Pancreas (tissue), 10 donors: ENCODE measurements at places on chromosomes 6 and 20. TPM values are rescaled to one million over a fixed set of nuclear protein-coding genes. Genes with fewer than 3 reads are reported as not detected.

DNA sequence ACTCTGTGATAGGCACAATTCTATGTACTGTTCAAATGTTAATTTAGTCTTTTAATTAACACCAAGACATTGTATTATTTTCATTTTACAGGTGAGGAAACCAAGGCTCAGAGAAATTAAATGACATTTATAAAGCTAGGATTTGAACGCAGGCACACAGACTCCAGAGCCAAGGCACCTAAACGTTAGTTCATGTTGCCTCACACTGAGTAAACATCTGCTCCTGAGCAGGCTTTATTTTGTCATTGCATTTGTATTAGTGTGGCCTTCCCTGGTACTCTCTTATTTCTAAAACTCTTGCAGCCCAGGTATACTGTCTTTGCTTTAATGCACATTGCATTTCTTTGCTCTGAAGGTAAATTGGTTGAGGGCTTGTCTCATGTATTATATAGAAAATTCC, 263.1 kb upstream of the FLRT3 start:
- H3K4me3 ChIP-seq, result no peak overlapping the region
- DNase-seq, result no peak
- peaks cover 6% of the 10 kb centered on the region for H3K4me1 ChIP-seq
- no peak overlapping the region for H3K27ac ChIP-seq
- H3K36me3 ChIP-seq, result no peaks in the 10 kb centered on the region

- no peak for DNase-seq
- H3K4me1 ChIP-seq, result peaks cover 6% of the 10 kb centered on the region
- no peak overlapping the region for H3K4me3 ChIP-seq
- no peaks in the 10 kb centered on the region for H3K27me3 ChIP-seq
- no peaks in the 10 kb centered on the region for H3K36me3 ChIP-seq
Measured at GRCh38 chr6:36691612-36692011, 6.0 kb upstream of the RAB44 start.

DNA sequence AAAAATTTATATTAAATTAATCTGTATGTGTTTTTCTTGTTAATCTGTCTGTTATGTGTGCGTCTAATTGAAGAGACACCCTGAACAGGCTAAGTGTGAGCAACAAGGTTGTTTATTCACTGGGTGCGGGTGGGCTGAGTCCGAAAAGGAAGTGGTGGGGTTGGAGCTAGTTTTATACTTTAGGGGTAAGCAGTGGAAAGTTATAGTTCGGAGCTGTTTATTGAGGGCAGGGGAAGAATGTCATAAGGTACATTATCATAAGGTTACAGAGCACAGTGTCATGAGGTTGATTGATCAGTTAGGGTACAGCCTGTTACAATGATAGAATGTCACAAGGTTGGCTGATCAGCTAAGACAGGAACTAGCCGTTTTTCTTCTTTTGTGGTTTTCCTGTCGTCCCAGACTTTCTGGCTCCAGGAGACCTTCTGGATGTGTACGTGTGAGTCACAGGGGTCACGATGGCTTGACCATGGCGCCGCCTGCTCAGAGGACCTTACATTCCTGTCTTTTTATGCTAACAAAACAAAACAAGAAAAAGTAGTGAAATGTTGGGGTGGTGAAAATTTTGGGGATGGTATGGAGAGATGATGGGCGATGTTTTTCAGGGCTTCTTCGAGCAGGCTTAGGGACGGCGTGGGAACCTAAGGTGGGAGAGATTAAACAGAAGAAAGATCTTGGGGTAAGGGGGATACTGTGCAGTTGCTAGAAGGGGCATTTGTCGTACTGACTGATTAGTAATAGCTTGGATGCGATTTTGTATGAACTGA, 754.0 kb upstream of the ADGRB3 start:
- no peak overlapping the region for H3K4me3 ChIP-seq
- no peaks in the 10 kb centered on the region for H3K27me3 ChIP-seq
- no peaks in the 10 kb centered on the region for H3K36me3 ChIP-seq
- H3K27ac ChIP-seq, result no peak overlapping the region

DNA sequence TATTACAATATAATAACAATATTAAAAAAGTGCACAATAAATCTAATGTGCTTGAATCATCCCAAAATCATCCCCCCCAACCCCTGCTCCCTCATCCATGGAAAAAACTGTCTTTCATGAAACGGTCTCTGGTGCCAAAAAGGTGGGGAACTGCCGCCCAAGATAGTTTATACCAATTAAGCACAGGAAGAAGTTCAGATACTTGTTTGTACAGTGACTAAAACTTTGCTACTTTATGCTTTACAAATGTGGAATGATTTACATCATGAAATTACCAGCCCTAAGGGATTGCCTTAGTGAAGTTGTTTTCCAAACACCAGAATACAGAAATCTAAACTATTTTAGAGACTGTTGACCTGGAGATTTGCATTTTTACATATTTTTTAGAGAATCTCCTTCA, 175.6 kb downstream of the TRIM27 start:
- H3K36me3 ChIP-seq, result no peaks in the 10 kb centered on the region
- no peak for DNase-seq
- H3K27ac ChIP-seq, result no peak overlapping the region
- H3K4me3 ChIP-seq, result no peak overlapping the region
- H3K27me3 ChIP-seq, result peaks cover 68% of the 10 kb centered on the region

GRCh38 chr20:381581-382290, 1.2 kb downstream of the TRIB3 start:
- peak overlapping the region; percentile 75 for H3K27ac ChIP-seq
- H3K27me3 ChIP-seq, result no peaks in the 10 kb centered on the region
- peak; percentile 84 for DNase-seq
- no peaks in the 10 kb centered on the region for H3K4me1 ChIP-seq
- no peaks in the 10 kb centered on the region for H3K36me3 ChIP-seq

DNA sequence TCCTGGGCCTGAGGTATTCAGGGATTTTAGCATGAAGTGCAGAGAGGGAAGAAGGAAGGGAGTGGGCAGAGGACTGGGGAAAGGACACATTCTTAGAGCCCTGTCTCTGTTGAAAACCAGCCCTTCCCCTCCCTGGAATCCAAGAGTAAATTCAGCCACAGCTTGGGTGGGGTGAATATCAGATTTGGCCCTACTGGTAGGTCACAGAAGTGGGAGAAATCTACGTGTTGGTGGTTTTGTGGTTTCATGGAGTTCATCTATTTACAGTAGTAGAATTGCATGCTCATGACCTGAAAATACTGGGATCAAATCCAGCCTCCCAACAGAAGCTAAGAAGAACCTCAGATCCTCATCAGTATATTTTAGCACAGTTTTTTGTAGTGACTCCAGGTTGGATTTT, 404.4 kb downstream of the BMP2 start:
- no peak for DNase-seq
- H3K27me3 ChIP-seq, result no peaks in the 10 kb centered on the region
- no peaks in the 10 kb centered on the region for H3K4me1 ChIP-seq
- H3K36me3 ChIP-seq, result no peaks in the 10 kb centered on the region
- H3K4me3 ChIP-seq, result no peak overlapping the region
- no peak overlapping the region for H3K27ac ChIP-seq

DNA sequence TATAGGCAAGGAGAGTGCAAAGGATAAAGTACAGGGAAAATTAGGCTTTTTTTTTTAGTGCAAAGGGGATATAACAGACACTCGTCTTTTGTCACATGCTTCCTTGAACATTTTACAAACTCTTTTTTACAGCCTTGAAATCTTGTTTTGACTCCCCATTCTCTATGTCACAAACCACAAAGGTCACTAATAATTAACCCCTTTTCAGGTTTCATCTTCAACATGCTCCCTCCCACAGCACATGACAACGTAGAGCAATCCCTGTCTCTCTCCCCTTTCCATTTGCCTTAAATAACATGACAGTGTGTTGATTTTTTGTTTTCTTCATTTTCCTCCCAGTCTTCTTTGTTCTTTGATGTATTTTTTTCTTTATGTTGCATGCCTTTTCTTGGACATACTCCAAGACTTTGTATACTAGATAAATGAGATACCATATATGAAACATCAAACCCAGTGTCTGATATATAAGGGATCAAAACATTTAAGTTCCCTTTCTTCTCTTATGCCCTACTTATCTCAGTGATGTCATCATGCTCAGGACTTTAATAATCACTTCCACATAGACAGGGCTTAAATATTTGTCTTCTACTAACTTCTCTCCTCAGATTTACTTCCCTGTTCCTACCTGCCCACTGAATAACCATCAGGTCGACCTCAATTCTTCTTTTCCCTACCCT, 378.7 kb upstream of the HSF2 start:
- no peak overlapping the region for H3K4me3 ChIP-seq
- no peak for DNase-seq
- no peak overlapping the region for H3K27ac ChIP-seq
- H3K4me1 ChIP-seq, result no peaks in the 10 kb centered on the region
- no peaks in the 10 kb centered on the region for H3K36me3 ChIP-seq

- H3K27ac ChIP-seq, result no peak overlapping the region
- no peaks in the 10 kb centered on the region for H3K36me3 ChIP-seq
- no peaks in the 10 kb centered on the region for H3K4me1 ChIP-seq
- no peaks in the 10 kb centered on the region for H3K27me3 ChIP-seq
- H3K4me3 ChIP-seq, result no peak overlapping the region
Measured at GRCh38 chr6:113558966-113559365, 298.2 kb upstream of the MARCKS start.

DNA sequence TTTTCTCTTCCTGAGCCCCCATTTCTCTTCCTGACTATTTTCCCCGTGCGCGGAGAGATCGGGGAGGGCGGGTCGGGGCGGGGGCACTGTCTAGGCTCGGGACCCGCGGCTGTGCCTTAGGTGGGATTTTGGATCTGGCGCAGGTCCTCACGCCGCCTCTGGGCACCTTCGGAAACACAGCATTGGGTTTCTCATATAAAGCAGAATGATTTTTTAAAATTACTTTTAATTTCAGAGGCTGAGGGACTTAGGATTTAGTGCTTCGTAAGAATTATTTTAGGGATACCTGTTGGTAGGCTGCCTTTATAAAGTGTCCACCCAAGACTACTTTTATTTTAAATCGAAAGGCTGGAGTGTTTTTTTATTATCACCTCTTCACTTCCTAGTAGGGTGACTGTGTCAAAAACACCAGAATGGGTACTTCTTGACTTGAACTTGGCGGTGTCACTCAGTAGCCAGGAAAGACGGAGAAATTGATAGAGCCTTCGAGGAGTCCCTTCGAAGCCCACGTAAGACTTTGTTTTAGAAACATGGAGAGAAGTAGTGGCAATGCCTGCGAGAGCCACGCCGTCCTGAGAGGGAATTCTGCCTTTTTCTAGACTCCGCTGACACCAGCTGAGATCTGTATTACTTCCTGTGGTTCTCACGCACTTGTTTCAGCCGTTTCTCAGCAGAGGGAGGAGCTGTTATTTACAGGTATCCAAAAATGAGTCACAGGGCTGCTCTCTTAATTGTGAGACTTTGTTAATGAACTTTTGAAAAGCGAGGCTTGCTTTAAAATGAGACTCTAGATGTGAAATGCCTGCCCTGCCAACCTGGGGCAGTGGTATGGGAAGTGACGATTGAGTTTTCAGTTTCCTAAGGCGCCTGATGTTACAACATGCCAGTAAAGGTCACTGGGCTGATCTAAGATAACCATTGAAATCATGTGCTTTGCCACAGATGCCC, 667 bp downstream of the STX11 start:
- H3K4me1 ChIP-seq, result no peaks in the 10 kb centered on the region
- peak overlapping the region; percentile 32 for H3K27ac ChIP-seq
- H3K36me3 ChIP-seq, result no peaks in the 10 kb centered on the region
- DNase-seq, result no peak
- H3K27me3 ChIP-seq, result no peaks in the 10 kb centered on the region
- H3K4me3 ChIP-seq, result peak overlapping the region; percentile 63

GRCh38 chr6:125552819-125553218, 196.6 kb upstream of the HEY2 start:
- no peak overlapping the region for H3K27ac ChIP-seq
- H3K36me3 ChIP-seq, result no peaks in the 10 kb centered on the region
- no peaks in the 10 kb centered on the region for H3K4me1 ChIP-seq
- no peaks in the 10 kb centered on the region for H3K27me3 ChIP-seq
- DNase-seq, result no peak

DNA sequence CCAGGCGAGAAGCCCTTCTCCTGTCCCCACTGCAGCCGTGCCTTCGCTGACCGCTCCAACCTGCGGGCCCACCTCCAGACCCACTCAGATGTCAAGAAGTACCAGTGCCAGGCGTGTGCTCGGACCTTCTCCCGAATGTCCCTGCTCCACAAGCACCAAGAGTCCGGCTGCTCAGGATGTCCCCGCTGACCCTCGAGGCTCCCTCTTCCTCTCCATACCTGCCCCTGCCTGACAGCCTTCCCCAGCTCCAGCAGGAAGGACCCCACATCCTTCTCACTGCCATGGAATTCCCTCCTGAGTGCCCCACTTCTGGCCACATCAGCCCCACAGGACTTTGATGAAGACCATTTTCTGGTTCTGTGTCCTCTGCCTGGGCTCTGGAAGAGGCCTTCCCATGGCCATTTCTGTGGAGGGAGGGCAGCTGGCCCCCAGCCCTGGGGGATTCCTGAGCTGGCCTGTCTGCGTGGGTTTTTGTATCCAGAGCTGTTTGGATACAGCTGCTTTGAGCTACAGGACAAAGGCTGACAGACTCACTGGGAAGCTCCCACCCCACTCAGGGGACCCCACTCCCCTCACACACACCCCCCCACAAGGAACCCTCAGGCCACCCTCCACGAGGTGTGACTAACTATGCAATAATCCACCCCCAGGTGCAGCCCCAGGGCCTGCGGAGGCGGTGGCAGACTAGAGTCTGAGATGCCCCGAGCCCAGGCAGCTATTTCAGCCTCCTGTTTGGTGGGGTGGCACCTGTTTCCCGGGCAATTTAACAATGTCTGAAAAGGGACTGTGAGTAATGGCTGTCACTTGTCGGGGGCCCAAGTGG, 5.3 kb downstream of the SNAI1 start:
- H3K4me1 ChIP-seq, result no peaks in the 10 kb centered on the region
- no peak for DNase-seq
- no peak overlapping the region for H3K27ac ChIP-seq
- H3K27me3 ChIP-seq, result no peaks in the 10 kb centered on the region

- no peaks in the 10 kb centered on the region for H3K36me3 ChIP-seq
- no peak overlapping the region for H3K4me3 ChIP-seq
- no peak overlapping the region for H3K27ac ChIP-seq
- H3K4me1 ChIP-seq, result no peaks in the 10 kb centered on the region
Measured at GRCh38 chr6:135869857-135870256, 18.4 kb downstream of the PDE7B start.

GRCh38 chr6:168964138-168964835, 289.4 kb downstream of the THBS2 start:
- no peak overlapping the region for H3K4me3 ChIP-seq
- no peaks in the 10 kb centered on the region for H3K27me3 ChIP-seq
- no peak for DNase-seq
- H3K36me3 ChIP-seq, result no peaks in the 10 kb centered on the region

The SLC35D3 gene
- polyA plus RNA-seq, result 0.91 TPM

The BPIFB2 gene
- polyA plus RNA-seq, result 0.05 TPM
